ENCODE measurements at places on chromosomes 13 and 19.

GRCh38 chr13:83350569-83350968 is 531.7 kb downstream of the SLITRK1 start:
- no peak for DNase-seq

DNA sequence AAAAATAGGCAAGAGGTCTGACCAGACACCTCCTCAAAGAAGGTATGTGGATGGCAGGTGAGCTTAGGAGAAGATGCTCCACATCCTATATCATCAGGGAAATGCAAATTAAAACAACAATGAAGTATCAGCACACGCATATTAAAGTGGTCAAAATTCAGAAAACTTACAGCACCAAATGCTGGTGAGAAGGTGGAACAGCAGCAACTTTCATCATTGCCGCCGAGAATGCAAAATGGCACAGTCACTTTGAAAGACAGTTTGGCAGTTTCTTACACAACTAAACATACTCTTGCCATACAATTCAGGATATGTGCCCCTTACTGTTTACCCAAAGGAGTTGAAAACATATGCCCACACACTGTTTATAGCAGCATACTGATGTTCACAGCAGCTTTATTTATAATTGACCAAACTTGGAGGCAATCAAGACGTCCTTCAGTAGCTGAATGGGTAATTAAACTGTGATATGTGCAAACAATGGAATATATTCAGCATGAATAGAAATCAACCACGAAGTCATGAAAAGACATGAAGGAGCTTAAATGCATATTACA is 22.5 kb downstream of the OR10H4 start:
- no peak for DNase-seq

DNA sequence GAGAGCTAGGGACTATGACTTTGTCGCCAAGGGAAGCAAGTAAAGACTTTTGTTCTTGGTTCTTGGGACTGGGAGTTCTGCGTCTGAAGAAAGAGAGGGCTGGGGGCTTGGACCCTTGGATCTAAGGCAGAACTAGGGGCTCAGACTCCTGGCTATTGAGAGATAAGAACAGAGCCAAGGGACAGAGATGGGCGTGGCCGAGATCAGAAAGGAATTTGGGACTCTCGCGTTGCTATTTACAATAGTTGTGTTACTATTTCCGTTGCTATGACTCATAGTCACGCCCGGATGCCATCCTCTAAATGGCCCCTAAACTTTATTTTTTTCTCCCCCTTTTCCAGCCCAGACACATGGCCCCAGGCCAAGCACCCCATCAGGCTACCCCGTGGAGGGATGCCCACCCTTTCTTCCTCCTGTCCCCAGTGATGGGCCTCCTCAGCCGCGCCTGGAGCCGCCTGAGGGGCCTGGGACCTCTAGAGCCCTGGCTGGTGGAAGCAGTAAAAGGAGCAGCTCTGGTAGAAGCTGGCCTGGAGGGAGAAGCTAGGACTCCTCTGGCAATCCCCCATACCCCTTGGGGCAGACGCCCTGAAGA is 759 bp downstream of the PPP1R15A start:
- DNase-seq = peak; percentile 87

GRCh38 chr13:62643007-62643483 is 1227.4 kb upstream of the PCDH20 start:
- no peak for DNase-seq

DNA sequence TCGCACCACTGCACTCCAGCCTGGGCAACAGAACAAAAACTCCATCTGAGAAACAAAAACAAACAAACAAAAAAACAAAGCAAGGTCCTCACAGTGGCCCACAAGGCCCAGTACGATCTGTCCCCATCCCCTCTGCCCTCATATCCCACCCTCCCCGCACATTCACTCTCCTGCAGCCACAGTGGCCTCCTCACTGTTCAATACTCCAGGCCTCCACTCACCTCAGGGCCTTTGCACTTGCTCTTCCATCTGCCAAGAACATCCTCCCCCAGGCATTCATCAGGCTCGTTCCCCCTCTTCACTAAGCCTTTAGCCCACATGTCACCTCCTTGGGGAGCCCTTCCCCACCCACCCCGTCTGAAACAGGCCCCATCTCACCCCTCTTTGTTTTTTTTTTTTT is 4.6 kb downstream of the TMEM143 start:
- no peak for DNase-seq

GRCh38 chr19:46431824-46432223 is 3.1 kb upstream of the PNMA8C start:
- DNase-seq = peak; percentile 53

GRCh38 chr13:97974773-97975172 is 21.3 kb downstream of the IPO5 start:
- no peak for DNase-seq

DNA sequence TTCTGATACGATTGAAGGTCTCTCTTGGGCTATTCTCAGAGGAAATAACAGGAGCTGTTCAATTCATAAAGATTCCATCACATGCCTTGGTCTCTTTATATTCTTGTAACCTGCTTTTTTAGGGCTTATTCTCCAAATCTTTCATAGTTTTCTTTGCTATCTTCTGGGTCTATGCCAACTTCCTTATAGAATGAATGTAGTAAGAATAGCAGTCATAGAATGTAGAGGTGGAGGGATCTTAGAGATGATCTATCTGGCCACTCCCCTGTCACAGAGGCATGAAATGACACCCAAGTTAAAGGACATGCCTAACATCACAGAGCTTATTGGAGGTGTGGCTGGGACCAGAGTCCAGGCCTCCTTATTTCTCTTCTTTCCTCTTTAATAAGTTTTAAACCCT is 13.2 kb downstream of the LCP1 start:
- DNase-seq = no peak
